ENCODE measurements at places on chromosomes 12 and 14.

GRCh38 chr12:124381456-124382296 lies 86.8 kb downstream of the RFLNA start:
- DNase-seq, result peak; percentile 37

DNA sequence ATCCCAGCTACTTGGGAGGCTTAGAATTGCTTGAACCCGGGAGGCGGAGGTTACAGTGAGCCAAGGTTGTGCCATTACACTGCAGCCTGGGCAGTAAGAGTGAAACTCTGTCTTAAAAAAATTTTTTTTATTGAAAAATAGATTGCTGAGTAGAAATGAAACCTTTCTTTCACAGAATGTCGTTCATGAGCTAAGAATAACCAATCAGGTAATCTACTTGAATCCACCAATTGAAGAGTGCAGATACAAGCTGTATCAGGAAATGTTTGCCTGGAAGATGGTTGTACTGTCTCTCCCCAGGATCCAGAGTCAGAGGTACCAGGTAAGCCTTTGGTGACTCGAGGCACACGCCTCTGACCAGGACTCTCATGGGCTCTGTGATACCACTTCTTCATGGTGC lies 27.0 kb downstream of the DYNC1H1 start:
- no peak for DNase-seq

GRCh38 chr14:105471297-105471821 lies 3.3 kb upstream of the CRIP2 start:
- no peak for DNase-seq

DNA sequence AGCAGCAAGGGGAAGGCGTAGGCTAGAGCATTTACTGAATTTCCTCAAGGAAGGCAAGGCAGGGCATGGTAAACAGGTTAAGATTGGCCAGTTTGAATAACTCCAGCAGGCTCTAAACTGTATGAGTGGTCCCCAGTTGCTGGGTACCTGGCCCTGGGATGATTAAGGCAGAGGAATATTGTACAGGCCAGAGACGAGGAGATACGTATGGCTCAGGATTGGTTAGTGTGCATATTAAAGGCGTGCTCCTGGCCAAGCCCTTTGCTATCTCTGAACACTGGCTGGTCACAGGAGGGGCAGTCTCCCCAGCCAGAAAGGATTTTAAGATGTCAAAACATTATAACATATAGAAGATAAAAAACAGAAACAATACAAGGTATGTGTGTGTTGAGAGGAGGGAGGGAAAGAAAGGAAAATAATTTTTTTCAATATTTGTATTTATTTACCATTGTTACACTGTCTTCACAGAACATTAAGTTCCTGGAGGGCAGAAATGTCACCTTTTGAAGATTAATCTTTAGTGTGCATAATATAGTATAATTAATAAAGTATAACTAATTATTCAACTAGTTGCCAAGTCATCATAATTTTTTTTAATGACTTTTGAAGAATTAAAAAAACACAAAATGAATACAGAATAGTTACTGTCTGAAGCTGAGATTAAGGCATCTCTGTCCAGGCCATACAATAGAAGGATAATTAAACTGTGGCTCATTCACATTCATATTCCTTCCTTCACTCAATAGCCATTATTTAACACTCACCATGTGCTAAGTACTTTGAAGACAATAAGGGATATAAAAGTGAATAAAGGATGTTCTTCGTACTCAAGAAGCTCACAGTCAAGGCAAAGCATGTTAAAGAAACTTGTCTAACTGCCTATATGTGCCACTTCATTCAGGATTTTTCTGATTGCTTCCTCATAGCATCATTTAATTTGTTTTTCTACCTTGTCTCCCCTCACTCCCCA lies 41.9 kb downstream of the DCP1B start:
- DNase-seq, result no peak

DNA sequence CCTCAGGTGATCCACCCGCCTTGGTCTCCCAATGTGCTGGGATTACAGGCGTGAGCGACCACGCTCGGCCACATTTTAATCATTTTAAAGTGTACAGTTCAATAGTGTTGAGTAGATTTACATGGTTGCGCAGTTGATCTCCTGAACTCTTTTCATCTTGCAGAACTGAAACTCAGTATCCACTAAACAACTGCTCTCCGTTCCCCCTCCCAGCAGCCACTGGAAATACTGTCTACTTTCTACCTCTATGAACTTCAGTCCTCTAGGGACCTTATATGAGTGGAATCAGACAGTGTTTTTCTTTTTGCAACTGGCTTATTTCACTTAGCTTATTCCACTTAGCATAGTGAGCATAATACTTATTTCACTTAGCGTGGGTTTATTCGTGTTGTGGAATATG lies 53.7 kb downstream of the KCTD10 start:
- DNase-seq, result no peak

- no peak for DNase-seq
Observed at GRCh38 chr14:41302776-41303175, 303.9 kb upstream of the LRFN5 start.

DNA sequence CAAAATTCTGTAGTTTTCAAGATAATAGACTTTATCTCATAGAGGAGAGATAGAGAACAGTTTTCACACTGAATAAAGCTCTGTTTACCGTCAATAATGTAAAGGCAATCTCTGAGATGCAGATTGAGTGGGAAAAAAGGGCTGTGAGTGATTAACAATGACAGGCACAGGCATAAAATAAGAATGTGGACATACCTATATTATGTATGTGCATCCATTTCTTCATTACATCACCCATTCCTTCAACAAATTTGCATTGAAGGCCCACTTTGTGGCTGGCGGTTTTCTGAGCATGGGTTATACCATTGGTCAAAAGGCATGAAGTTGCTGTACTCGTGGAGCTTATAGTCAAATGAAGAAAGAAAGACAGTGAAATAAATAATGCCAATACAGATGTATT lies 1431.0 kb downstream of the AACS start:
- DNase-seq, result no peak

GRCh38 chr12:96194971-96195844 lies 1.0 kb downstream of the ELK3 start:
- peak; percentile 42 for DNase-seq

DNA sequence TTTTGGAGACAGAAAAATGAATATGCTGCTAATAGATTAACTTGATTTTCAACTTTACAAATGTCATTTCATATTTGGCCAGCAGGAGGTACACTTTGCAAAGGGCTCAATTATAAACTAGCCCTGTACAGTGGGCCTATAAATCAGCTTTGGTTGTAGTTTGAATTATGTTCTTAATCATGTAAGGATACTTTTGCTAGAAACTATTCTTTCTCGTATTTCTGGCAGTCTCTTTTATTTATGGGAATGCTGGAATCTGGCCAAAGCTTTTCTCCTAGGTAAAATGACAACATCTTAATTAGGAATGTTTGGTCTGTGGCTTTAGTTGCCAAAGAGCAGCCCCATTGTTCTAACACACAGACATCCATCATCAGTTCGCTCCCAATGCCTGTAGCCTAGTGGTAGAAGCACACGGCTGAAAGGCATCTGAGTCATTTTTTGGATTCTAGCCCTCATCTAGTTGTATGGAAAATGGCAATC lies 1322.3 kb upstream of the SEL1L start:
- DNase-seq, result no peak

DNA sequence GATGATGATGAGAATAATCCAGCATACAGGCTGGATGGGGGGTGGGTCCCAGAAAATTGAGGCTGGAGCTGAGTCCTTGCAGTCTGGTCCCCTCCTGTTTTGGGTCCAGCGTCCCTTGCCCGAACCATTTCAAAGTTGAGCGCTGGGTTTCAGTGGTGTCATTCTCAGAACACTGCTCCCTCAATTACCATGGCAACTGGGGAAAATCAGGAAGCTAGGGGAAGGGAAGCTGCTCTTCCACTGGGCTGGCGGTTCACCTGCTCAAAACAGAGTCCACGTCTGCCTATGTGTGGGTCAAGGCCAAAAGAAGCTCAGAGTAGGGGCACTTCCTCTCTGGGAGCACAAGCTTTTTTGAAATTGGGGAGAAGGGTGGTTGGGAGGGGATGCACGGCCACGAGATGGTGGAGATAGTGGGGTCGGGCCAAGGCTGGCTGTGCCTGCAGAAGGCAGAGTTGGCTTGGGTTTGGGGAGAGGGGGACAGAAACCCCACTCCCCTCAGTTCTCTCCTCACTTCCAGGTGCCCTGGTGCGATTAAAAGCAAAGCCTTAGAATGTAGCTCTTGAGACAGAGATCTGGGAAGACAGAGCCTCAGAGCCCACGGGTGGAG lies 1.7 kb upstream of the NOS1 start:
- DNase-seq, result no peak

DNA sequence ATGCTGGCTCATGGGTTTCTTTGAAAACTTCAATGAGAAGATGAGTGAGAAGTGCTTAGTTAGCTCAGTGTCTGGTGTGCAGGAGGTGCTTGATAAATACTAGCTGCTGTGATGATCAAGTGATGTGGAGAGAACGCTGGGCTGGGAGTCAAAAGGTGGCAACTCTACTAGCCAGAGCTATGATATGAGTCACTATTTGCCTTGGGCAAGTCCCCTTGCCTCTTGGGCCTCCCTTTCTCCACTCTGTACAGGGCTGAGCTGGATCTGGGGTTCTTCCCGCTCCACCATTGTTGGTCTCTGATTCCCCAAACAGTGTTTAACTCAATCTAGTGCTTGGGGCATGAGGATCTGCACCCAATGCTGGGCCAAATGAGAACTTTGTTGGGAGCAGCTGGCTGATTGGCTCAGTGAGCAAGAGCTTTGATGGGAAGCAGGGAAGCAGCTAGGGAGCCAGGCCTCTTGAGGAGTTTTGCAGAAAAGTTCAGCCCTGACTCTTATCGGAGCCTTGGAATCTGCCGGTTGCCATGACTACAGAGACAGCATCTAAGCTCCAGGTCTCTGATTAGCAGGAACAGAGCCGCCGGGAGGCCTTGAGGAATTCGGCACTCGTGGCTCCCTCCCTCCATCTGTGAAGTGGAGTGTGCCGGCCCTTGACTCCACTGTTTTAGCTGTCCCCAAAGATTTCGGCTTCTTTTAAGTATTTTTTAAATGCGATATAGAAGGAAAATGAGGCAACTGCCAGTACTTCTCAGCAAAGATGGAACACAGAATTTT lies 82.1 kb upstream of the HSPB8 start:
- no peak for DNase-seq

GRCh38 chr12:120592121-120593049 lies 11.2 kb upstream of the POP5 start:
- no peak for DNase-seq

GRCh38 chr12:68871921-68872320 lies 61.0 kb downstream of the CPM start:
- no peak for DNase-seq

- no peak for DNase-seq
Observed at GRCh38 chr12:77204083-77204482, 138.7 kb upstream of the E2F7 start.
